Gastroesophageal sphincter (tissue), 4 donors: ENCODE measurements at places on chromosomes 11 and 22. TPM values are rescaled to one million over a fixed set of nuclear protein-coding genes. Genes with fewer than 3 reads are reported as not detected.

The CLMP gene
- total RNA-seq = 122 TPM

The PTPRCAP gene
- 3.8 TPM for total RNA-seq

The AIFM3 gene
- 0.27 TPM for total RNA-seq

The KDM4E gene
- total RNA-seq = not detected

The GRM5 gene
- not detected for total RNA-seq

The CARD16 gene
- 3.0 TPM for total RNA-seq

The OR51I1 gene
- total RNA-seq = not detected

The TCN2 gene
- 34.6 TPM for total RNA-seq

The SGSM1 gene
- total RNA-seq = 1.8 TPM

The OR4C11 gene
- total RNA-seq = not detected

The TP53I11 gene
- total RNA-seq = 110 TPM

The KLHL35 gene
- total RNA-seq = 0.72 TPM

The KCNK4 gene
- total RNA-seq = not detected

The SLC22A12 gene
- not detected for total RNA-seq

The SMTNL1 gene
- total RNA-seq = not detected

The FAT3 gene
- total RNA-seq = 69.3 TPM

The IL18 gene
- 5.6 TPM for total RNA-seq

The FKBP2 gene
- 53.7 TPM for total RNA-seq

The CFAP300 gene
- 1.5 TPM for total RNA-seq

The GSTT2 gene
- total RNA-seq = not detected

The DBX1 gene
- not detected for total RNA-seq

The TBX1 gene
- 0.32 TPM for total RNA-seq

The NECTIN1 gene
- total RNA-seq = 3.4 TPM
